ENCODE measurements at places on chromosomes 16 and 17.

DNA sequence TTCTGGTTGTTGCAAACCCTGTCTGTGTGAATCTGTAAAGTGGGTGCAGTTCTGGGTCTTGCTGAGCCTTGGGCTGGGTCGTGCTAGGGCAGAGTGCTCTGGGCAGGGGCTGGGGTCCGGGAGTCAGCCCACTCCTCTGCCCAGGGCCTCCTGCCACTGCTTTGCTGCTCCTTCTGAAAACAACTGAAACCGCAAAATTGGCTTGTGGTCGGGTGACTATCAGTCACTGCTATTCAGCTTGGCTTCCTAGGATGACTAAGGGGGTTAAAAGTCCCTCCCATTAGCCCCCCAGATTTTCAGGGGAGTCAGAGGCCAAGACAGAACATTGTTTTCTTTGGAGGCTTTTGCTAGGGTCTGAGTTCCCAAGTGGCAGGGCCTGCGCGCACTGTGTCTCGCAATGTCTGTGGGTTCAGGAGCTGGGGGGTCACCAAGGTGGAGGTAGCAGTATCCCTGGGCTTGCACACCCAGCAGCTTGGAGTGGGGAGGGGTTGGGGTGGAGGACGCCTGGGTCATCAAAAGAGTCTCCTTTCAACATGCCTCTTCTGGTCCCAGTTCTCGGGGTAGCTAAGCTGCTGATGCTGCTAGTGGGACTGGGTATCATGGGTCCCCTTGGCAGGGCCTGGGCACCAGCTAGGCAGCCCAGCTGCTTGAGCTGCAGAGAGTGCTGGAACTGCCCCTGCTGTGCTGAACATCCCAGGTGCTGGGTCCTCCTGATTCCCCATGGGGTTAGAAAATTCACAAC is 13.5 kb upstream of the TBX21 start:
- no peak overlapping the region for H3K27ac ChIP-seq
- no peak for DNase-seq
- H3K36me3 ChIP-seq, result no peaks in the 10 kb centered on the region
- peak overlapping the region; percentile 76 for H3K4me3 ChIP-seq

- H3K4me1 ChIP-seq, result peaks cover 12% of the 10 kb centered on the region
- no peaks in the 10 kb centered on the region for H3K27me3 ChIP-seq
- H3K36me3 ChIP-seq, result no peaks in the 10 kb centered on the region
- DNase-seq, result no peak
These were observed 43.1 kb downstream of the SHCBP1 start for GRCh38 chr16:46577988-46578579.

- H3K27me3 ChIP-seq, result peaks cover 9% of the 10 kb centered on the region
- DNase-seq, result no peak
- H3K27ac ChIP-seq, result no peak overlapping the region
- no peaks in the 10 kb centered on the region for H3K4me1 ChIP-seq
These were observed 66.1 kb upstream of the HS3ST4 start for GRCh38 chr16:25625620-25626019.

DNA sequence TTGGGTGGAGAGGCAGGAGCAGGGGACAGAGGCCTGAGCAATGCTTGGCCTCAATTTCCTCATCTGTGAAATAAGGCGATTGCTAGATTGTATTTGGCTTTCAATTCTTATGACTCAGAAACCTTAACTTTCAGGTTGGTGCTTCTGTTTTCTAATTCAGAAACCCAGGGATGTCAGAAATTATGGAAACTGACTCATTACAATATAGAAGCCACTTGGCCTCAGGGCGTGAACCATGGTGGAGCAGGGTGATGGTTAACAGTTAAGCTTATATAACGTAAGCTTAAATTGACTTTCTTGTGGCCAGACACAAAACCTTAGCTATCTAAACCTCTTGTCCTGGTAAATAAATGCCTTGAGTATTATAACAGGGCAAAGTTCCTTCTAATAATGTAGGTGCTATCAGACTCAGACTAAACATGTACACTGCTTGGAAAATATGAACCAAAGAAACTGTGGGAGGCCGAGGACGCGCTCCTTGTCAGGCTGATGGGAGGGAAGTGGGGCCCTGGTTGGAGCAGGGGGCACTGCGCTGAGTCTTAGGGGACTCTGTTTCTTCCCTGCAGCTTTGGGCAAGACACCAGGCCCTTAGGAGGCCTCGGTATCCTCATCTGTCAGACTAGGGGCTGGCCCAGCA is 17.1 kb upstream of the SREBF1 start:
- H3K27me3 ChIP-seq, result no peaks in the 10 kb centered on the region
- H3K4me1 ChIP-seq, result peaks cover 62% of the 10 kb centered on the region
- DNase-seq, result no peak
- no peak overlapping the region for H3K27ac ChIP-seq

DNA sequence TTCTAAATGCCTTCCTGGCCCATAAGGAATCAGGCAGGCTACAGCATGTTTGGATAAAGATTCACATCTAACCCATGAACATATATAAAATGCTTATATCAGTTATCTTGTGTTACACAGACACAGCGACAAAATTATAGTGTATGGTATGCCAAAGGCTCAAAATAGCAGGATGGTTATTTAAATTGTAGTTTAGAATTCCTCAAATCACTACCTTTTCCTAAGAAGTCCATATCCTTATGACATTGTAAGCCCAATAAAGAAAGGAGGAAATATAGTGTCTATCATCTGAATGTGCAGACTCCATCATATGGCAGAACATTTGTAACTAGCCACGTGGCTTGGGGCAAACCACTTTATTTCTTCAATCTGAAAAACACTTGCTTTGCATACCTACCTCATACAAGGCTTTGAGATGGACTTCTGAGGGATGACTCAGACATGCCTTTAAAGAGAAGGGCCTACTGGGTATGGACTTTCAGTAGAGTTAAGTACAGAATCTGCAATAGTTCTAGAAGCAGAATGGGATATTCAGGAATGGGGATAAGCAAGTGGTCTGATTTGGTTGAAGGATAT is 12.1 kb upstream of the DHX8 start:
- peaks cover 12% of the 10 kb centered on the region for H3K27me3 ChIP-seq
- no peak overlapping the region for H3K27ac ChIP-seq
- H3K4me1 ChIP-seq, result no peaks in the 10 kb centered on the region
- DNase-seq, result no peak
- no peak overlapping the region for H3K4me3 ChIP-seq

Data from naive thymus-derived CD8-positive, alpha-beta T cell (primary cell).